ENCODE measurements at places on chromosomes 6 and 20.

GRCh38 chr20:34403063-34403827 lies 40.2 kb downstream of the ITCH start:
- DNase-seq: no peak

GRCh38 chr6:24064106-24064505 lies 61.9 kb upstream of the NRSN1 start:
- no peak for DNase-seq

GRCh38 chr6:37624606-37625574 lies 72.8 kb downstream of the MDGA1 start:
- DNase-seq: peak; percentile 33

DNA sequence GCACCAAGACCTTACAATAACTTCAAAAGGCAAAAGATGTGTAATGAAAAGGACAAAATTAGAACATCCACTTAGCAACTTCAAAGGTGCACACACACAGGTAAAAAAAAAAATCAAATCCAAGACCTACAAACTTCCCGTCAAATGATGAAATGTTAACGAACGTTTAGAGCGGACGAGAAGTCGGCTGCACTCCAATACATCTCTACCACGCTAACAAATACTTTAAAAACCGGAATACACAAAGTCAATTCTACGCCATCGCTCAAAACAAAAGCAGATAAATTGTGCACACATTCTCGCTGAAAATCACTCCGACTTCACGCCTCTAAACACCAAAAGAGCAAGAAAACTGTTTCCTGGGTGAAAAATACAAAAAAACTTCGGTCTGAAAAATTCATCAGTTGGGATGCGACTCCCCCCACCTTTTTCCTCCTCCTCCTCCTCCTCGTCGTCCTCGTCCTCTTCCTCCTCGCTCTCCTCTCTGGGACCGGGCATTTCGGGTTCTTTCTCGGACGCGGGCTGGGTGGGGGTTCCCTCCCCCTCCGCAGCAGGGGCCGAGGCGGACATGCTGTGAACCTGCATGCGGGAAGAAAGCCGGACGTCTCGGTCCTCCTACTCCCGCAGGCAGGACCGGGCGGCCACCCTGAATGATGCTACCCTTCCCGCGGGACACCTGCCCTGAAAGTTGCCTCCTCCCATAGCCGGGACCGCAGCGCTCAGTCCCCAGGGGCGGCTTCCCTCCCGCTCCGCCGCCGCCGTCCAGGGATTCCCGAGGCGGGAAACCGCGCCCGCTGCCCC lies 712 bp downstream of the DEK start:
- peak; percentile 48 for DNase-seq

DNA sequence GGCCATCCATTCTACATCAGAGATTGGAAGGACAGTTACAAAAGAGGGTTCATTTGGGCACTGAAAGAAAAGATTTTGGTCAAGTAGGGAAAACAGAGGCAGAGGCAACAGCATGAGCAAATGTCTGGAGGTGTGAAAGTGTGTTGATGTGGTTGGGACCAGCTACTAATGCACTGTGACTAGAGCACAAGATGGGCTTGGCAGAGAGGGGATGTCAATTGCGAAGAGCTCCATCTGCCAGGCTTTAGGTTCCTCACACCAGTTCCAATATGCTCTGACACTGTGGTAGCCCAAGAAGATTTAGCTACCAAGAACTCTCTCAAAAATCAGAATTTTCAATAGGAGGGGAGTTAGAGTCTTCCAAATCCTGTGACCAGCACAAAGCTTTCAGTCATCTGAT lies 42.1 kb downstream of the TRAF3IP2 start:
- no peak for DNase-seq

- DNase-seq: no peak
Observed at GRCh38 chr6:129130959-129131681, 248.2 kb downstream of the LAMA2 start.

DNA sequence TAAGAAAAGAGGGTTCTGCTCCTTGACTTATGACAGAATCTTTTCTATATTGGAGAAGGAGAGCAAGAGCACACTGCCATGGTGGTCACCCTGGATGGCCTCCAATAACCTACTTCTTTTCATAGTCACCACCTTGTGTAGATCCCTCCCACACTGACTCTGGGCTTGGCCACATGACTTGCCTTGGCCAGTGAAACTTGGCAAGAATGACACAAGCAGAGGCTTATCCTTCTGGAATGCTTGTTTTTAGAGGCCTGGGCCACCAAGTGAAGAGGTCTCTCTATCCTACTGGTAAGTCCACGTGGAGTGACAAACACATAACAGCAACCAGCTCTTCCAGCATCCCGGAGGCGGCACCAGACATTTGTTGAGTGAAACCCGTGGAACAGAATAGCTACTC lies 349.4 kb upstream of the JARID2 start:
- no peak for DNase-seq

- no peak for DNase-seq
Observed at GRCh38 chr6:1285556-1285955, 26.3 kb upstream of the FOXQ1 start.

DNA sequence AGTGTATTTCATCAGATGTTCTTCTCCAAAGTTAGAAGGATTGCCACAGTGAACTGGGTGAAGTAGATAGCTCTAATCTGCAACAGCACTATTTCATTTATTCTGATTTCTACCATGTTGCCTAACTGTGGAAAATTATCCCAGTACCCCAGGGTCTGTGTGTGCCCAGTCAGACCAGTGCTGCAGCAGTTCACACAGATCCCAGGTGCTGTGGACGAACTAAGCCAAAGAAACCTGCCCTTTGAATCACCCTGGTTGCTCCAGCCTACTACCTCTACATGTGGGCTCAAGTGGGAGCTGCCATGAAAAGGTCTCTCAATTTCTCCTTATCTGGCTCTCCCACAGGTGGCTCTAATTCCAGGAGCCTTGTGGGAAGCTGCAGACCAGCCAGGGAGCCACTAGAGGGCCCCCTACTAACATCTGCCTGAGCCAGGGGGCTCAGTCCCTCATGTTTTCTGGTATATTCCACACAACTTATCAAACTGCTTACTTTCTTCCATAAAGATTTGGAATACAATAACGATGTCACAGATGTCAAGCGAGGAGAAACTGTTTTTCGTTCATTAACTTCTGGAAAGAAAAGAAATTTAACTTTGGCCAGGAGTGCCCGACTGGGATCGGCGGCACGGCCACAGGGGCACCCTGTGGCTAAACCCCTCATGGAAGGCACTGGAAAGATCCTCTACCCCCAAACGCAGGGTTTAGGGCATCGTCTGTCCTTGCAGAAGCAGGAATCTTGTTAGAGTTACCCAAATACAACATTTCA lies 31.6 kb upstream of the LY86 start:
- peak; percentile 48 for DNase-seq

DNA sequence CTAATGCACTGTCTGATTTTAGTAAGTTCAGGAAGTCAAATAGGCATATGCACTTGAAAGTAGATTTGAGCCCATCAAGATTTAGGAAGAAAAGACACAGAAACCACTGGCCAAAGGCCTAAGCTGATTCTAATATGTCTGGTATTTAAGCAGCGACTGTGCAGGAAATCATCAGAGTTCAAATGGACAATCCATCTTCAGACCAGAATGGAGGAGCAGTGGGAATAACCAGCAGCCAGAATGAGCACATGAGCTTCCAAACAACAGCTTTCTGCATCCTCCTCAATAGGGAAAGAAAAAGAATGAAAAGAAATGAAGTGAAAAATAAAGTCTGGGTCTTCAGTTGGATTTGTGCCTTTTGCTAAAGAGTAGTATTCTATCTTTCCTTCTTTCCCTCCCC lies 50.6 kb downstream of the SOD2 start:
- DNase-seq: no peak

- no peak for DNase-seq
Observed at GRCh38 chr20:61797200-61797599, 268.5 kb downstream of the TAF4 start.

GRCh38 chr6:110331816-110332215 lies 26.3 kb downstream of the METTL24 start:
- no peak for DNase-seq

- DNase-seq: peak; percentile 46
Observed at GRCh38 chr20:57480444-57481160, 44.3 kb downstream of the CTCFL start.

DNA sequence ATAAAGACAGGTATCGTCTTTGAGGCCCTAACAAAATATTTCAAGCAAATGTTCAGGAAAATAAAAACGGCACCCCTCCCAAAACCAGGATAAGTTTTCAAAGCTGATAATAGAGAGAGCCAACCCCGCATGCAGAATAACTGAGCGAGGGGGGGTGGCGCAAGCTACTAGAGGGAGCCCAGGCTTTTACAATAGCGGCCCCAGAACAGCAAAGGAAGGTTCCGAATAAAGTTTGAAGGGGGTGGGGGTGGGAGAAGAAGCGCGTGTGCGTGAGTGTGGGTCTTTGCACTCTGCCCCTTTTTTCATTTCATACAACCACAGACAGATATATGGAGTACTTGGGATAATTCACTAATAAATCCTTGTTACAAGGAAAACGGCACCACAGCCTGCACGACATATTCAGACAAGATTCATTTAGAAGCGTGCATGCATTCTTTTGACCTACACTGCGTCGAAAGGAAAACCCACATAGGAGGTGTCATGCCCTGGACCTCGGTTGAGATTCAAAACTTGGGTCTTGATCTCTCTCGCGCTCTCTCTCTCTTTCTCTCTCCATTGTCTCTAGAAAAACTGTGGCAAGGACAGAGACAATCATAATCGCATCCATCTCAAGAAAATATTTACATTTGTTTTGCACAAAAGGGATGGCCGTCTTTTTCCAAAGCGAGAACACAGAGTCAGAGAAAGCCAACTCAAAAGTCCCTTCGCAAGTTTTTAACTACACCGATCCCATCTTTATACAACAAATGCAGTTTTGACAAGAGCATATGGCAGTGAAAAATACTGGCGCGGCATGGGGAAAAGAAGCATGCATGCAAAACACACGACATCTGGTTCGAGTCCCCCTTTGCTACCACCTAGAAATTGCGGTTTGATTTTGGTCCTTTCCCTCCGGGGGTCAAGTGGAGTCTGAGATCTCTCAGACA lies 1.6 kb downstream of the OLIG3 start:
- DNase-seq: no peak

DNA sequence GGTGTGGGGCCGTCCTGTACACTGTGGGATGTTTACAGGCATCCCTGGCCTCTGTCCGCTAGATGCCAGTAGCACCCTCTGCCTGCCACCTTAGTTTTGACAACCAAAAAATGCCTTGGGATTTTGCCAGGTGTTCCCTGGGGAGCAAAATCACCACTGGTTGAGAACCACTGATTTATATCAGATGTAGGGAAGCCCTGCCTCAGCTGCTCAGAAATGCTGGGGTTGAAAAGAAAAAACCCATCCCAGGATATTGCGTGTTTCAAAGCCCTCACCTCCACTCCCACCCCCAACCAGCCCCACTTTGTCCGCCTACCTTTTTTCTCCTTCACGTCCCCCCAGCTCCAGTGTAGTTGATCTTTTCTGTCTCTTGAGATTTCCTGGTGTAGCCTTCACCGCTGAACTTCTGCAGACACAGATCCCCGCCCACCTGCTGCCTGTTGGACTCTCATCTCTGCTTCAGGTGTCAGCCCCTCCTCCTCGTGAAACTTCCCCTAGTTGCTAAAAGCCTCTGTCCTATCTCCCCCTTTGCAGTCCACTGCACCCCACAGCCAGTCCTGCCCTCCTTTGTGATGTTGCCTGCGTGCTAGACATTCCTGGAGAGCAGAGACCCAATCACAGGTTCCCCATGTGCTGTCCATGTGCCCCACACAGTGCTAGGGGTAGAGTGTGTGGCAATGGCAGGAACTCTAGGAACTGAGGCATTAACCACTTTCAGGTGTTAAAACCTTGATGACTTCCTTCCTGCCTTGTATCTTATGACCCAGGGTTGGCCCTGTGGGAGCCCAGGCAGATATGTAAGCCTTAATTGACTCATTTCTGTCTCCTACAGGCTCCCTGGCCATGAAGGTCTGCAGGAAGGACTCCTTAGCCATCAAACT lies 98.9 kb downstream of the TBC1D7 start:
- DNase-seq: peak; percentile 27

GRCh38 chr20:40489886-40490285 lies 199.2 kb downstream of the MAFB start:
- DNase-seq: no peak

DNA sequence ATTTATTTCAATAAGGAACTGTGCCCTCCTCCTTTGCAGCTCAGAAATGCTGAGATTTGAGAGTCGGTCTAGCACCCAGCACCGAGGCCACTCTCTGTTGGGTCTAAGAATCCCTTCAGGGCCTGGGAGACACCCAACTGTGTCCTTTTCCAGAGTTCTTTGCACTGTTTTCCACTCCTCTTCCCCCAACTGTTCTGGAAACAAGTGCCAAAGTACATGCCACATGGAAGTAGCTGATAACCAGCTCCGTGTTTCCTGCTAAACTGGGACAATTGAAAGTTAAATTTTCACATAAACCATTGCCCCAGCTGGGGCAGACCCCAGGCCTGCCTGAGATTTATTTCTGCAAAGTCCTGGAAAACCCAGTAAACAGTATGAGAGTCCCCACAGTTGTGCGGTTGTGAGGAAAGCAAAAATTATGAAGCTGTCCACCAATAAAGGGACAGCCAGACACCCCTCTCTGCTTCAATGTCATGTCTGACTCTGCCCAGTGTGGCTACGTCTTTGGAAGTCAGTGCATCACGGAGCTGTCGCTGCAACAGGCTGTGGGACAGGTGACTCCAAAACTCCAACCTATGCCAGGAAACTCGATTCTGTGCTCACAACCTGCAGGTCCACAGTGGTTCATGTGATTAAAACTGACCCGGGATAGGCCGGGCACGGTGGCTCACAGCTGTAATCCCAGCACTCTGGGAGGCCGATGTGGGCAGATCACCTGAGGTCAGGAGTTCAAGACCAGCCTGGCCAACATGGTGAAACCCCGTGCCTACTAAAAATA lies 178.0 kb upstream of the AFDN start:
- DNase-seq: no peak

- DNase-seq: peak; percentile 66
Observed at GRCh38 chr6:16319813-16320532, 81.6 kb downstream of the GMPR start.

GRCh38 chr6:146433881-146434731 lies 109.5 kb upstream of the RAB32 start:
- no peak for DNase-seq

- no peak for DNase-seq
Observed at GRCh38 chr20:23407781-23408464, 13.4 kb downstream of the NAPB start.

DNA sequence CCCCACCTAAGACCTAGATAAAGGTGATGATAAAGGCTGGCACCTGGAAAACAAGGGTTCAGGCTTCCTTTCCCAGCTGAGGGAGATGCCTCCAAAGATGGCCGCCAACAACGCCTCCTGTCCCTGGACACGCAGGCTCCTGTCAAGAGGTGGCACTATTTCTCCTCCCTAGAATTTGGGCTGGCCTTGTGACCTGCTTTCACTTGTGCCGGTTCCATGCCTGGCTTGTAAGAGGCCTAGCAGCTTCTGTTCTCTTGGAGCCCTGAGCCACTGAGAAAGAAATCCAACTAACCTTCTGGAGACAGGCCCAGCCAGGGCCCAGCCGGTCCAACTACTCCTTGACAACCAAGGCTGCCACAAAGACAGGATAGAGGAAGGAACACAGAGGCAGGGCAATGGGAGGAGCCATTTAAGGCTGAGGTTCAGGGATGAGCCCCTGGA lies 60.2 kb upstream of the RALY start:
- DNase-seq: peak; percentile 62

Measured in stimulated activated naive CD8-positive, alpha-beta T cell treated with anti-CD3 and anti-CD28 coated beads, Interleukin-15, Interleukin-2, amounts not matched to agents 100 U/mL and 50 U/mL, for 24 hours (primary cell).